Esophagus squamous epithelium (tissue), 5 donors: ENCODE measurements at places on chromosomes 2 and 18.

DNA sequence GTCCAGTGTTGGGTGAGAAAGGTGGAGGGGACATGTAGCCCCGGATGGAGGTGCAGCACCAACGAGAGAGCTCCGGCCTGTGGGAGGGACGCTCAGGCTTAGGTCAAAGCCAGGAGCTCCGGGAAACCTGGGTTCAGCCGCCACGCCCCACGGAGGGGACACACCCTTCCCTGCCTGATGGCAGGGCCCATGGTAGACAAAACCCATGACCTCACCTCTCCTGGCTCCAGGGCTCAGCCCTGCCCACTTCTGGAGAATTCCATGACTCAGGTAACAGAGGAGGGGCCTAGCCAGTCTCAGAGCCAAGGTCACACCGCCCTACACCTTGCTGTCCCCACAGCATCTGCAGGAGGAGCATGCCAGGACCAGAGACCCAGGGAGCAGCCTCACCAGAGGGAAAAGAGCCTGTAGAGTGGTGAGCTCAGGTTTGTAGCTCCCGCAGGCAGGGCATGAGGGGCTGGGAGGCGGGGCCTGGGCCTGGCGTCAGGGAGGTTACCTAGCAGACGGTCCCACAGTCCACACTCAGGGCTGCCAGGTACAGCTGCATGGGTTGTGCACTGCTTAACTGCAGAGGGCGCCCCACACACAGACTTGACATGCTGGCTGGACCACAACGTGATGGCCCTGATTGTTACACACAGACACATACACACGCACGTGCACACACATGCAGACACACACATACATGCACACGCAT, 70.8 kb upstream of the SMAD7 start:
- no peak for DNase-seq

DNA sequence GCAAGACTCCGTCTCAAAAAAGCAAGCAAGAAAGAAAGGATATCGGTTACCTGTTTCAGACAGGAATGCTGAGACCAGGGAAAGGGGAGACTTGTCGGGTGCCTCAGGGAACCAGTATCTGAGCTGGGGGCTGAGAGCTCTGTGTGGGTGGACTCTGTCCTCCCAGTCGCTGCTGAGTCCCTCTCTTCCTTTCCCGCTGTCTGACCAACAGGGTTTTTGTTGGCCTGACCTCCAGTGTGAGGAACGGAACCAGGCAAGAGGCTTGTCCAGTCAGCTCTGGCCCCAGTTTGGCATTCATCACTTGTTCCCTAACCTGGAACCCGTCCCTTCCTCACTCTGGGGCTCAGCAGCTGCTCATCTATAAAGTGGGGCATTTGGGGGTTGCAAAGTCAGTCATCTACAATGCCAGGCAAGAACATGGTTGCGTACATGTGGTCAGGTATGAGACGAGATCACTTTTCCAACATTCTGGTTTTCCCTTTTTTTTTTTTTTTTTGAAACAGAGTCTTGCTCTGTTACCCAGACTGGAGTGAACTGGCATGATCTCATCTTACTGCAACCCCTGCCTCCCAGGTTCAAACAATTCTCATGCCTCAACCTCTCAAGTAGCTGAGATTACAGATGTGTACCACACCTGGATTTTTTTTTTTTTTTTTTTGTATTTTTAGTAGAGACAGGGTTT, 116.4 kb downstream of the PLB1 start:
- DNase-seq, result no peak

DNA sequence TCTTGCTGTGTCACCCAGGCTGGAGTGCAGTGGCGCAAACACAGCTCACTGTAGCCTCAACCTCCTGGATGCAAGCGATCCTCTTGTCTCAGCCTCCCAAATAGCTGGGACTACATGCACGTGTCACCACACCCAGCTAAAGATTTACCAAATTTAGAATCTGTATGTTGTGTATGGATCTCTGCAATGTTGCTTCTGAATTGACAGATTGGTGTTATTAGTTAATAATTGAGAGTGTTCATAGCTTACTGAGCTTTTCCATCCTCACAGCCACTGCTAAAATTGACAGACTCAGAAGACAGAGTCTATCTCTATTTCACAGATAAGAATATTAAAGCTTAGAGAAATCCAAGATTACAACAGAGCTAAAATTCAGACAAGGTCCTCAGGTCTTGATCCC, 4.3 kb upstream of the NBAS start:
- no peak for DNase-seq

- DNase-seq, result no peak
Observed at GRCh38 chr2:210263841-210264240, 38.6 kb upstream of the ACADL start.

- no peak for DNase-seq
Observed at GRCh38 chr18:59724103-59724502, 26.9 kb upstream of the CCBE1 start.

GRCh38 chr2:149808556-149808955, 221.0 kb upstream of the MMADHC start:
- no peak for DNase-seq

- DNase-seq, result no peak
Observed at GRCh38 chr2:196101325-196101991, 32.8 kb upstream of the DNAH7 start.

DNA sequence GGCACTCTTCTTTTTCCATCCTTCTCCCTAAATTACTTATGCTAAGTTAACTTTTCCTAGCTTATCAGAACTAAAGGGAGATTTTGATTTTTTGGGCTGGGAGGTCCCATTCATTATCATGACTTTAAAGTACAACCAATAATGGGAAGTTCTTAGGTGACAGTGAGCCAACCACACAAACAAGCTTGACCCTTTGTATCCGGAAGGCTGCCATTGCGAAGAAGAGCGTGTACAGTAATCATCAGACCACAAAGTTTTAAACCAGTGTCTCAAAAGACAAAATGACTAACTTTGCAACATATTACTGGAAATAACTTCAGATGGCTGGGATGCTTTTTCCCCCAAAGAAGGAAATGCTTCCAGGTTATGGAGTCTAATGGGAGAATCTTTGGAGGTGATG, 298.1 kb downstream of the TGIF1 start:
- no peak for DNase-seq

GRCh38 chr18:60549338-60549960, 176.9 kb upstream of the MC4R start:
- no peak for DNase-seq

- DNase-seq, result no peak
Observed at GRCh38 chr2:214946949-214947348, 137.5 kb upstream of the BARD1 start.

DNA sequence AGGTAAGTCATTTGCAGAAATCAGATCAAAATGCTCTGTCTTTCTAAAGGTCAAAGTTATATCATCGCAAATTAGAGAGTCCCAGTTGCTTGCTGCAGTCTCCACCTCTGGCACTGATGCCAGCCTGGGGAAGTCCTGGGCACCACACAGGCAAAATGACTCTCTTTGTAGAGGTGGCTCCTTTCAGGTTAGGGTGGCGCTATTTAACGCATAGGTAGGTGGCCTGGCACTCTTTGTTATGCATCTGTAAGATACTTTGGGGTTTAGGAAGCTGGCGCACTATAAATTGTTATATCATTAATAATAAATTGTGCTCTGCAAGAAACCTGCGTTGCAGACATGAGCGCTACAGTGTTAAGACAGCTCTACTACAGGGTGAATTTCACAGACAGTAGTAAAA, 268.5 kb downstream of the ICOS start:
- DNase-seq, result no peak

- DNase-seq, result no peak
Observed at GRCh38 chr18:72871091-72871490, 3.3 kb upstream of the NETO1 start.
